ENCODE measurements at places on chromosomes 6 and 20. TPM values are rescaled to one million over a fixed set of nuclear protein-coding genes. Genes with fewer than 3 reads are reported as not detected.

DEFB128 gene
- not detected for polyA plus RNA-seq

MCCD1 gene
- polyA plus RNA-seq, result not detected

GRCh38 chr6:15810618-15811017 is 147.8 kb upstream of the DTNBP1 start:
- H3K4me1 ChIP-seq, result no peaks in the 10 kb centered on the region
- H3K27me3 ChIP-seq, result peaks cover 3% of the 10 kb centered on the region
- no peaks in the 10 kb centered on the region for H3K36me3 ChIP-seq
- H3K4me3 ChIP-seq, result no peak overlapping the region
- no peak for DNase-seq
- H3K27ac ChIP-seq, result no peak overlapping the region

DNA sequence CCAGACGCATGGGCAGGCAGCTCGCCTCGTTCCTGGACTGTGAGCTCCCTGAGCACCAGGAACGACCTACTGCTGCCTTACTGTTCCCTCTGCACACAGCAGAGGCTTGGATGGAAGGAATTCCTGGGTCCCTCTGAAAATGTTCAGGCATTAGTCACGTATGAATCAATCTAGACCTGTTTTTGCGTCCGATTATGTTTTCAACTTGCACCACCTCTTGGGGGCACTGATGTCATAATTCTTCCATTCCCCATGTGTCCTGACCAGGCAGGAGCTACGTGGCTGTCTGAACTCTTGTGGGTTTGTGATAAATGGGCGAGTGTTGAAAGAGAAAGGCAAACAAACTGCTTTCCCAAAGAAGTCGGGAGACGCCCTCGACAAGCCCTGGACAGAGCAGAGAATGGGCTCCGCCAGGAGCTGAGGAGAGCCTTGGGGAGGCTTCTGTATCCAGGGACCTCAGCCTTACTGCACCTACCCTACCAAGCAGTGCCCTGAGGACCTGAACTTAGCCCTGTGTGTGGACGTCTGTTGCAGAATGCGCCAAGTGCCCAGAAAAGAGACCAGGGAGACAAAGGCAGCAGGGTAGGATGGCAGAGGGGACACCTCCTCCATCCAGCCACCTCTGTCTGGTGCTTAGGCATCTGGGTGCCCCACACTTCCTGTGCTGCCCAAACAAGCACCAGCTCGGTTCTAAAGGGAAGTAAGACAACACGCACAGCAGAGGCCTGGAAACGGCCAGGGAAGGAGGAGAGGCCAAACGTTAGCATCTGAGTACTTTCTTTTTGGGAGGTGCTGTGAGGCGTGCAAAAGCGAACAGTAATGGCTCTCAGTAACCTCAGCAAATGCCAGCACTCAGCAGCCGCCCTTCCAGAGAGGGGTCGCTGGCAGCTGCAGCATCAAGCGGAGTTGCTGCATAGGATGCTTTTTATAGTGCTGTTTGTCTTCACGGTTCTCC is 124.2 kb downstream of the LY86 start:
- peak overlapping the region; percentile 68 for H3K27ac ChIP-seq
- DNase-seq, result no peak
- H3K4me1 ChIP-seq, result peaks cover 20% of the 10 kb centered on the region

DNA sequence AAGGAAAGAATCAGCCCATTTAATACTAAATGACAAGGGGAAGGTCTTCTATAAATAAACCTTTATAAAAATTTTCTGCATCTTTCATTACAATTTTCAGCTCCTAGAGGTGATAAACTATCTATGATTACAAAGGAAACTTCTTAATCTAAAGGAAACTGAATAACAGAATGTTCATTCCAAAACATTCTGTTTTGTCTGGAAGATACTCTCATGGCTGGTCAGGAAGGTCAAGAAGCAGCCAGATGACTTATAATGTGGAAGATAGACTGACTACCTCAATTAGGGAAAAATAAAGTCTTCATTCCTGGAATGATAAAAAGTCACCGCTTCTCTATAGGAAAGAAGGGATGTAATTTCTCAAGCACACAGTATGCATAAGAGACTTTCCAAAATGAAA is 131.3 kb downstream of the GMDS start:
- H3K27ac ChIP-seq, result no peak overlapping the region
- no peak for DNase-seq
- no peak overlapping the region for H3K4me3 ChIP-seq
- H3K4me1 ChIP-seq, result no peaks in the 10 kb centered on the region
- no peaks in the 10 kb centered on the region for H3K36me3 ChIP-seq

GRCh38 chr20:6180531-6180930 is 57.7 kb upstream of the FERMT1 start:
- no peaks in the 10 kb centered on the region for H3K27me3 ChIP-seq
- no peak for DNase-seq
- no peak overlapping the region for H3K27ac ChIP-seq

- no peaks in the 10 kb centered on the region for H3K4me1 ChIP-seq
- H3K4me3 ChIP-seq, result no peak overlapping the region
- no peaks in the 10 kb centered on the region for H3K27me3 ChIP-seq
- H3K36me3 ChIP-seq, result no peaks in the 10 kb centered on the region
- H3K27ac ChIP-seq, result no peak overlapping the region
These were observed 7.7 kb upstream of the ZNF343 start for GRCh38 chr20:2516399-2516798.

CNR1 gene
- polyA plus RNA-seq, result not detected

CCN6 gene
- polyA plus RNA-seq, result 0.90 TPM

DNA sequence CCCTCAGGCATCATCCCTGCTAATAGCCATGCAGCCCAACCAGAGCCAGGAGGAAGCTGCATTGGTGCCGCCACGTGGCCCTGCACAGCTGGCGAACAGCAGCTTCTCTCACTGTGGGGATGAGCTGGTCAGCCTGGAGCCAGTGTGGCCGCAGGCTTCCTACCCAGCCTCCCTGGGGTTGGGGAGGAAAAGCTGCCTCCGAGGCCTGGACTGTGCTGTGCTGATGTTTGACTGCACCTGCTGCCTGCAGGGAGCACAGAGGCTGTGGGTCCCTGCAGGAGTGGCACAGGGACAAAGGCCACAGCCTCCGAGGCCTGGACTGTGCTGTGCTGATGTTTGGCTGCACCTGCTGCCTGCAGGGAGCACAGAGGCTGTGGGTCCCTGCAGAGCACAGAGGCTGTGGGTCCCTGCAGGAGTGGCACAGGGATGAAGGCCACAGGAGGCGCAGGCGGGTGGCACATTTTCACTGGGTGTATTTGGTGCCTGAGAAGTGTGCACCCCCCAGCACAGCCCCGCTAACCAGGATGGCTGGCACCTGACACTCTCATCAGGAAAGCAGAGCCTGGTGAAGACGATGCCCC is 83.9 kb downstream of the DLL1 start:
- no peak overlapping the region for H3K4me3 ChIP-seq
- H3K27me3 ChIP-seq, result peaks cover 6% of the 10 kb centered on the region
- no peak for DNase-seq
- no peaks in the 10 kb centered on the region for H3K36me3 ChIP-seq
- H3K4me1 ChIP-seq, result peaks cover 12% of the 10 kb centered on the region

DNA sequence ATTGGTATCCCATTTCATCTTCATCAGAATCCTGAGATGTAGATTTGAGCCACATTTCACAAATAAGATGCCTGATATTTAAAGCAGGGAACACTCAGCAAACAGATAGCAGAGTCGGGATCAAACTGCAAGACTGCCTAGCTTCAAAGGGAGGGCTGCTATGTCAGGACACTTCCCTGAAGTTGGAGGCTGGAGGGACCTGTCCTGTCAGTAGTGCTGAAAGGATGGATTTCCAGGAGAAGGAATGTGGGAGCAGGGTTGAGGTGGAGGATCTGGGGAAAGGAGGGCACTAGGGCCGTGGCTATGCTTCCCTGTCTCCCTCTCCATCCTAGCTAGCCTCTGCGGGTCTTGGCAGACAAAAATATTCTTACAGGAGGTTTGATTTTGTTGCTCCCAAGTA is 32.2 kb downstream of the COX4I2 start:
- H3K4me3 ChIP-seq, result no peak overlapping the region
- no peaks in the 10 kb centered on the region for H3K27me3 ChIP-seq
- H3K27ac ChIP-seq, result no peak overlapping the region
- H3K4me1 ChIP-seq, result peaks cover 5% of the 10 kb centered on the region

DNA sequence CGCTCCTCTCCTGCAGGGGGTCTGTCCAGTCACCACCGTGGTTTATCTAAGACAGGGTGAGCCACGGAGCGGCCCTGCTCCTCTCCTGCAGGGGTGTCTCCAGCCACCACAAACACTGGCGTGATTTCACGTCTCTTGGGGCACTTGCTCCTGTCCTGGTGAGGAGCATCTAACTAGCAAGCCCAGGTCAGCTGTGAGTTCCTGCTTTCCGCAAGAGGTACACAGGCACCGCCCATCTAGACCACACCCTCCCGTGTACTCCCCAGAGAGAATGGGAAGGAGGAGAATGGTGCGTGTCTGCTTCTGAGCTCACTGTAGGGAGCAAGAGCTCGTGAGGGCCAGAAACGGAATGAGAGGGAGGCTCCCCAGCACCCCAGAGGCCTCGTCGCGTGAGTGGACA is 40.7 kb downstream of the DACT2 start:
- peaks cover 10% of the 10 kb centered on the region for H3K27me3 ChIP-seq
- H3K4me3 ChIP-seq, result no peak overlapping the region
- no peak overlapping the region for H3K27ac ChIP-seq
- H3K36me3 ChIP-seq, result no peaks in the 10 kb centered on the region
- DNase-seq, result no peak

TIAM2 gene
- polyA plus RNA-seq, result 4.0 TPM

- peaks cover 16% of the 10 kb centered on the region for H3K4me1 ChIP-seq
- H3K4me3 ChIP-seq, result peak overlapping the region; percentile 77
- peak overlapping the region; percentile 99 for H3K27ac ChIP-seq
- no peaks in the 10 kb centered on the region for H3K27me3 ChIP-seq
- no peak for DNase-seq
- H3K36me3 ChIP-seq, result no peaks in the 10 kb centered on the region
These were observed 2.4 kb downstream of the MARCKS start for GRCh38 chr6:113859349-113860180.

- H3K4me3 ChIP-seq, result no peak overlapping the region
- no peaks in the 10 kb centered on the region for H3K4me1 ChIP-seq
- H3K27me3 ChIP-seq, result no peaks in the 10 kb centered on the region
- no peak overlapping the region for H3K27ac ChIP-seq
These were observed 32.5 kb upstream of the NKAIN2 start for GRCh38 chr6:123771126-123771525.

GPX5 gene
- polyA plus RNA-seq, result not detected

GRCh38 chr6:162683135-162683534 is 44.4 kb downstream of the PRKN start:
- no peak overlapping the region for H3K4me3 ChIP-seq
- no peak for DNase-seq
- H3K27me3 ChIP-seq, result no peaks in the 10 kb centered on the region
- no peak overlapping the region for H3K27ac ChIP-seq
- no peaks in the 10 kb centered on the region for H3K4me1 ChIP-seq
- no peaks in the 10 kb centered on the region for H3K36me3 ChIP-seq

DNA sequence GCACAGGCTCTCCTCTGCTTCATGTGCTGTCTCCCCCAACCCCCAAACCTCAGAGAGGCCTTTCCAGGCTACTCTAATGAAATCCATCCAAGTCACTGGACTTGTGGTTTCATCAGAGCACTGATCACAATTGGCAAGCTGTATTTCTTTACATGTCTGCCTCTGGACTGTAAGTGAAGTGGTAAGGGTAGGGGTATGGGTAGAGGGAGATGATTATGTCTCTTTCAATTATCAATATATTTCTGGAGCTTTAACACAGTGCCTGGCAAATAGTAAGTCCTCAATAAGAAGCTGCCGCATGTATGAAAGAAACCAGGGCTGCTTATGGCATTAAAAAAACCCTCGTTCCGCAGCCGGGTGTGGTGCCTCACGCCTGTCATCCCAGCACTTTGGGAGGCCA is 5.4 kb downstream of the TRERF1 start:
- H3K36me3 ChIP-seq, result no peaks in the 10 kb centered on the region
- no peak overlapping the region for H3K27ac ChIP-seq
- no peak overlapping the region for H3K4me3 ChIP-seq
- DNase-seq, result no peak

- H3K4me3 ChIP-seq, result no peak overlapping the region
- no peak for DNase-seq
- H3K36me3 ChIP-seq, result no peaks in the 10 kb centered on the region
- H3K27ac ChIP-seq, result no peak overlapping the region
- peaks cover 8% of the 10 kb centered on the region for H3K27me3 ChIP-seq
- peaks cover 6% of the 10 kb centered on the region for H3K4me1 ChIP-seq
These were observed 378 bp upstream of the LAMA2 start for GRCh38 chr6:128882560-128882959.

DNA sequence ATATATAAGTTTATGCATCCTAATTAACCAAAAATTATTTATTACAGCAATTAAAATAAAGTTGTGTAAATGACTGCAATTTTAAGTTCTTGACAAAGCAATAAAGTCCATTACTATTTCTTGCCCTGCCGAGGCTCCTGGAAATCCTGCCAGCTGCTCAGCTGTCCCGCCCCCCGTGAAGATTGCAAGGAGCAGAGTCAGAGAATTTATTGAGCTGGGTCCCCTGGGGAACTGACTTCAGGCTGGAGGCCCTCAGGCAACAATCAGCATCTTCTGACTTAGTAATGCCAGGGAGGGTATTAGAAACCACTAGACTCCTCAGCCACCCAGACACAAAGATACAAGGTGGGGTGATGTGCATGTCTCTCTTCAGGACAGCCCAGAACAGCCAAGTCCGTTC is 92.3 kb downstream of the EDN3 start:
- no peaks in the 10 kb centered on the region for H3K4me1 ChIP-seq
- no peak for DNase-seq
- H3K27ac ChIP-seq, result no peak overlapping the region

- H3K36me3 ChIP-seq, result no peaks in the 10 kb centered on the region
- no peak overlapping the region for H3K27ac ChIP-seq
- H3K4me3 ChIP-seq, result no peak overlapping the region
- H3K27me3 ChIP-seq, result peaks cover 5% of the 10 kb centered on the region
- DNase-seq, result no peak
- H3K4me1 ChIP-seq, result no peaks in the 10 kb centered on the region
These were observed 25.4 kb downstream of the PTGIS start for GRCh38 chr20:49542514-49542991.

ZNF165 gene
- polyA plus RNA-seq, result 3.6 TPM

- no peaks in the 10 kb centered on the region for H3K27me3 ChIP-seq
- H3K27ac ChIP-seq, result no peak overlapping the region
- H3K4me1 ChIP-seq, result no peaks in the 10 kb centered on the region
- DNase-seq, result no peak
- H3K36me3 ChIP-seq, result no peaks in the 10 kb centered on the region
These were observed 74.7 kb downstream of the GRM1 start for GRCh38 chr6:146103416-146104072.

DNA sequence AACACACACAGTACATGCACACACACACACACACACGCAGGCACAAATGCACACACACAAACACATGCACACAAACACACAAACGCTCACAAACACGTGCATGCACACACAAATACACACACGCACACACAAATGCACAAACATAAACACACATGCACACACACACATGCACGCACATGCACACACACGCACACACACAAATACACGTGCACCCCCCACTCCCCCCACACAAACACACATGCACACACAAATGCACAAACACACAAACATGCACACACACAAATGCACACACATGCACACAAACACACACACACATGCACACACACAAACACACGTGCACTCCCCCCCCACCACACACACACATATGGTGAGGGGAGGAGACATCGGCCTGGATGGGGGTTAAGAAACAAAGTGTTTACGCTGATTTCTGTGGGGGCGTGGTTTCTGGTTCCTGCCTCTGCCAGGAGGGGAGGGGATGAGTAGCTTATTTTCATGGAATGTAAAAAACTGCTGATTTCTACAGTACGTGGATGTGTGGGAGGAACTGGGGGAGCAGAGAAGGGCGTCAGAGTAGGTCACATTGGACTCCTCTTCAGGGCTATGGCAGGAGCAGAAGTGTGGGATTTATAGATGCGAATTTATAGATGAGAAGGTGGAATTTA is 607.2 kb downstream of the QKI start:
- no peak overlapping the region for H3K27ac ChIP-seq
- no peak for DNase-seq
- H3K4me3 ChIP-seq, result no peak overlapping the region
- no peaks in the 10 kb centered on the region for H3K4me1 ChIP-seq
- H3K36me3 ChIP-seq, result no peaks in the 10 kb centered on the region
- H3K27me3 ChIP-seq, result no peaks in the 10 kb centered on the region

Data from keratinocyte (primary cell).